ENCODE measurements at places on chromosomes 4 and X.

GRCh38 chr4:69568787-69569186 is 70.7 kb downstream of the UGT2A2 start:
- no peak for DNase-seq

DNA sequence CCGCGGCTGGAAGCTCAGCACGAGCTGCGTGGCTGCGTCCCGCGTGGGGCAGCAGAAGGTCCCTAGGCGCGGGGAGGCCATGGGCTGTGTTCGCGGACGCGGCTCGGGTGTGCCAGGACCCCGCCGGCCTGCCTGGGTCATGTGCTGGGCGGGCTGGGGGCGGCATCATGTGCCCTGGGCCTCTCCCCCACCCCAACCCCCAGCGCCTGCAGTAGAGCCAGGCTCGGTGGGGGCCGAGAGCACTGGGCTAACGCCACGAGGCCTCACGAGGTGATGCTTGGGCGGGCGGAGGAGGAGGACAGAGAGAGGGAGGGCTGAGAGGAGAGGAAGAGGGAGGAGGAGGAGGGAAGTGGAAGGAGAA is at the start of gene GPR143:
TSS of gene GPR143 (minus strand) at position 111 of the 361 bp plus-strand sequence. CDS start at position 81, 30 bp downstream.
- DNase-seq = no peak

GRCh38 chr4:40842318-40842717 is 92.6 kb downstream of the NSUN7 start:
- DNase-seq = no peak

GRCh38 chrX:154013614-154014360 is 5.9 kb downstream of the IRAK1 start:
- DNase-seq = no peak

DNA sequence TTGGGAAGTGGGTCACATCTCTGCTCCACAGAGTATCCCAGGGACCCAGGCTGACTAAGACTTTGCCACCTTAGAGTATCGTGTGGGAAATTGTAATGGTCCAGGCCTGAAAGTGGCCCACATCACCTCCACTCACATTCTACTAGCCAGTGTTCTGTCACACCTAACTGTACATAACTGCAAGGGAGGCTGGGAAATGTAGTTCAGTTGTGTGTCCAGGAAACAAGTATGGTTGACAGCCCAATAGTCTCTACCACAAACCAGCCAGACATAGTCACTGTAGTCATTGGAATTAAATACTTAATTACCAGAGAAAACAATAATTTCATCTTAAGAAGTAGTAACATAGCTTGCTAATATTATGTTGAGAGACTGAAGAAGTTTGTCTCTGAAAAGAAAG is 233.4 kb upstream of the S100G start:
- DNase-seq = no peak
